ENCODE measurements at places on chromosomes 5 and 9.

DNA sequence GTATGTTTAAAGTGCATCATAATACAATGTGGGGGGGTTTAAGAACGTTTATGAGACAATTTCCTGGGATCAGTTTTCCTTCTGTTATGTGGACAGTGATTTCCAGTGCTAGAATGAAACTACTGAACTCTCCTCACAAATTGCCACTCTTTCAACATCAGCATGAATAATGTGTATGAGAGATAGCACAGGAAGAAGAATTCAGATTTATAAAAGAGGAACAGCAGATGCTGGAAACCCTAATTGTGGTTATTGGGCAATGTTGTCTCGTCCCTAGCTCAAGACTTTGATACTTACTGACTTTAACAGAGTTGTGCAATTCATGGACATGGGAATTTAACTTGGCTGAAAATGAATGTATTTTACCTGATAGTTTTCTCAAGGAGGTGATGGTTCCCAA lies 410.8 kb upstream of the MEF2C start:
- H3K4me1 ChIP-seq: no peaks in the 10 kb centered on the region
- H3K36me3 ChIP-seq: no peaks in the 10 kb centered on the region
- no peaks in the 10 kb centered on the region for H3K27me3 ChIP-seq
- H3K4me3 ChIP-seq: no peak overlapping the region

GRCh38 chr5:142601432-142601831 lies 84.5 kb downstream of the FGF1 start:
- H3K36me3 ChIP-seq: no peaks in the 10 kb centered on the region
- peaks cover 3% of the 10 kb centered on the region for H3K27me3 ChIP-seq
- H3K27ac ChIP-seq: peak overlapping the region; percentile 53

- no peaks in the 10 kb centered on the region for H3K27me3 ChIP-seq
- DNase-seq: peak; percentile 57
- peaks cover 38% of the 10 kb centered on the region for H3K4me1 ChIP-seq
- peaks cover 43% of the 10 kb centered on the region for H3K36me3 ChIP-seq
- no peak overlapping the region for H3K4me3 ChIP-seq
Observed at GRCh38 chr9:97567182-97567893, 65.8 kb downstream of the TSTD2 start.

DNA sequence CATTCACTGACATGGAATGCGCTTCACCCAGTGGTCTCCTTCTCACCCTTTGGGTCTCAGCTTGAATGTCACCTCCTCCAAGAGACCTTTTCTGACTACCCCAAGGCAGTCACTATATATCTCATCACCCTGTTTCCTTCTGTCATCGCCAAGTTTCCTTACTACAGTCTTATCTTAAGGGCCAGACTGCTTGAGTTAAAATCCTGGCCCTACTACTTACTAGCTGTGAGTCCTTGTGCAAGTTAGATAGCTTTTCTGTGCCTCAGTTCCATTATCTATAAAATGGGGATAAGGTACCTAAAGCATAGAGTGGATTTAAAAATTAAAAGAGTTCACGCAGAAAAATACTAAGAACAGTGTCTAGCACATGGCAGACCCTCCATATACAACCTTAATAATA lies 132.4 kb downstream of the GABBR2 start:
- no peak overlapping the region for H3K4me3 ChIP-seq
- no peaks in the 10 kb centered on the region for H3K4me1 ChIP-seq
- no peak overlapping the region for H3K27ac ChIP-seq
- no peaks in the 10 kb centered on the region for H3K27me3 ChIP-seq

- no peaks in the 10 kb centered on the region for H3K27me3 ChIP-seq
- no peak for DNase-seq
- no peak overlapping the region for H3K4me3 ChIP-seq
- no peaks in the 10 kb centered on the region for H3K36me3 ChIP-seq
- H3K27ac ChIP-seq: no peak overlapping the region
- H3K4me1 ChIP-seq: no peaks in the 10 kb centered on the region
Observed at GRCh38 chr5:14472986-14473567, 108.5 kb upstream of the OTULINL start.

- peaks cover 76% of the 10 kb centered on the region for H3K27me3 ChIP-seq
- no peak overlapping the region for H3K27ac ChIP-seq
- H3K36me3 ChIP-seq: no peaks in the 10 kb centered on the region
- H3K4me3 ChIP-seq: no peak overlapping the region
Observed at GRCh38 chr5:135042595-135042994, 8.6 kb upstream of the PITX1 start.

DNA sequence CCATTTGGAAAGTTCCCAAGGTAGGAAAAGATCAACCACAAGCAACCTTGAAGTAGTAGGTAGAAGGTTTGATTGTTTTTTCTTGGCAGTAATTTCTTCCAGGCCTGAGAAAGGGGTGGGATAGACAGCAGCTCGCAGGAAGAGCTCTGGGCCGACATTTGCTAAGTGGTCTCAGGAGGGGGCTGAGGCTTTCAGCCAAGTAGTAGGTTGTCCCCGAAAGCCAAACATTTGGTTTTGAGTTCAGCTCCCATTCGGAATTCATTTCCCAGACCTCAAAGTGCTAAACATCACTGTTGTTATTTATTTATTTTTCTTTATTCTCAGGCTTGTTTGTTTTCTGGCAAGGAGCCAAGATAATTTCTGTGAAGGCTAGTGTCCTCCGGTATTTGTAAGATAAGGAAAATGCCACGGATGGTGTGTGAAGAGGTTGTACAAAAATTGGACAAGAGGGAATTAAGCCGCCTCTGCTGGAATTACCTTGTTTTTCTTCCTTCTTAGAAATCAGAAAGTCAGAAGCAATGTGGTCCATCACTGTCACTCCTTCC lies 112.1 kb downstream of the KIF4B start:
- no peaks in the 10 kb centered on the region for H3K27me3 ChIP-seq
- H3K4me3 ChIP-seq: no peak overlapping the region
- no peak for DNase-seq
- H3K4me1 ChIP-seq: no peaks in the 10 kb centered on the region

- no peaks in the 10 kb centered on the region for H3K36me3 ChIP-seq
- peak; percentile 89 for DNase-seq
- peak overlapping the region; percentile 39 for H3K27ac ChIP-seq
- peaks cover 25% of the 10 kb centered on the region for H3K4me1 ChIP-seq
Observed at GRCh38 chr5:137619191-137619870, 116.6 kb downstream of the KLHL3 start.

DNA sequence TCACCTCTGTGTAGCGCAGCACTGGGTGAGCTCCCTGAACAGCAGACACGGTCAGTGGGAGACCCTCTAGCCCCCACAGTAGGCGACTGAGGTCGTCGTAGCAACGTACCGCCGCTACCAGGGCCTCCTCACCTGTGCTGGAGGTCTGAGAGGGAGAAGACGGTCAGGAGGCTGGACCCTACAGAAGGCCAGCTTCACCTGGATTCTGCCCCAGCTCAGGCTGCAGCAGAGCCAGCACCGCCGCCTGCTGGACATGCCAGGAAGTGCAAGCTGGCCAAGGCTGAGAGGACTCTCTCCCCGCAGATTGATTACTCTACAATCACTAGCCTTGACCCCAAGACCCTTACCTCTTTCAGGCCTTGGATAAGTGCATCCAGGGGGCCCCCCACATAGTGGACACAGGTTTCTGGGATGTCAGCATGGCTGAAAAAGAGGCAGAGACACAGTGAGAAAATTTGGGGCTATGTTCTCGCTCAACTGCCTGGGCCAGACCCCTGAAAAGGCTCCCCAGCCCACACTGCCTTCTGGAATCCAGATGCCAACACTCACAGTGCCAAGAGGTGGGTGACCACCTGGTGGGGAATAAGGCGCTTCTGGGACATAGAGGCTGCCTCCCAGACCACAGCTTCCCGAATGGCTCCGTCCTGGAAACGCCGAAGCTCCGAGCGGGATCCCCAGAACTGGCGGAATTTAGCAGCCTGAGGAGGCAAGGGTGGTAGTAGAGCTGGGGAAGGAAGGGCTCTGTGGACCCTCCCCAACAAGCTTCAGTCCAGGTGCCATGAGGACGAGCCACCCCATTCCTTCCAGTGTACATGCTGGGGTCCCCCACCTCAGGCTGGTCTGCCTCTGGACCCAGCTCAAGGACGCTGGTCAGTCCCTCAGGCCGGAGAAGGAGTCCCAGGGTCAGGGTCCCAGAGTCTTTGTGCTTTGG lies 6.9 kb downstream of the NOL6 start:
- H3K36me3 ChIP-seq: no peaks in the 10 kb centered on the region
- H3K4me1 ChIP-seq: no peaks in the 10 kb centered on the region
- DNase-seq: peak; percentile 77
- H3K4me3 ChIP-seq: no peak overlapping the region
- H3K27ac ChIP-seq: no peak overlapping the region
- H3K27me3 ChIP-seq: no peaks in the 10 kb centered on the region

GRCh38 chr5:163661360-163661759 lies 155.9 kb downstream of the MAT2B start:
- H3K27ac ChIP-seq: no peak overlapping the region
- no peaks in the 10 kb centered on the region for H3K27me3 ChIP-seq
- no peaks in the 10 kb centered on the region for H3K4me1 ChIP-seq
- no peak overlapping the region for H3K4me3 ChIP-seq
- no peak for DNase-seq

DNA sequence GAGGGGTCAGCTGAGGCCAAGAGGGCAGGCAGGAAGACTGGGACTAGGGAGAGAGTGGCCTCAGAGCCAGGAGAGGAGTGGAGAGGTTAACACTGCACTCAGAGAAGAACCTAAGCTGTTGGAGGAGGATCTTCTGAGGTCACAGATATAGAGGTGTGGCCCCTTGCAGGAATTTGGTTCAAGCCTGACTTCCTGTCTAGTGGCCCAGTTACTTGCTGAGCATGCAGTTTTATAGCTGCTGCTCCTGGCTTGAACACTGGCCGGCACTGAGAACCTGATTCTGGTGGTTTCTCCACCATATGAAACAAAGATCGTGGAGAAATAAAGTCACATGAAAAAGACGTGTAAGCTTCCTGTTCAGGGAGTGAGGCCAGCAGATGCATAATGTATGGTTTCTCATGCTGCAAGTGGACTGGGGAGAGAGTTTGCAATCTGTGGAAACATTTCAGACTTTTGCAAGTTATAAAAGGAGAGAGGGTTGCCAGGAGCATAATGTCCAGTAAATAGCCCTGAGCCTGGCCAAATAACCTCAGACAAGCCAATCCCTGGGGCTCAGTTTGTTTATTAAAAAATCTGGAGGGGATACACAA lies 82.6 kb downstream of the GALNT10 start:
- H3K4me3 ChIP-seq: no peak overlapping the region
- no peaks in the 10 kb centered on the region for H3K36me3 ChIP-seq
- peak overlapping the region; percentile 59 for H3K27ac ChIP-seq

DNA sequence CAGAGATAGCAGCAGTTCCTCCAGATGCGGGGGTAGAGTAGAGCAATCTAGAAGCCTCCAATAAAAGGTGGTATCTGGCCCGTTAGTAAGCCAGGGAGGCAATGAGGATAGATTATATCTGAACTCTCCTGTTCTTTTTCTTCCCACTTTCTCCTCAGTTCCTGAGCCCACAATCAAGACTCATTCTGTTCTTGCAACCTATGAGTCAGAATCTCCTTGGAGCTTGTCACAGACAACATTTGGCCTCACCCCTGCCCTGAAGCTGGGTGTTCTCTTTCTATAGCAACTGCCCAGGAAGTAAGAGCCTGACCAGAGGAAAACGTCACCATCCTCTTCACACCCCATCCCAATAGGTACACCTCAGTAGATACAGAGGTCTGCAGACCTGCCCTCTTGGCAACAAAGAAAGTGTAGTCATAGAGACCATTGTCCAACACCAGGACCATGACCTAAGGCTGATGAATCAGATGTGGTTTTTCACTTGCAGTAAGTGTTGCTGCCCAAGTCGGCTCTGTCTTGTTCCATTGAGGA lies 76.3 kb upstream of the PCA3 start:
- no peaks in the 10 kb centered on the region for H3K27me3 ChIP-seq
- no peak overlapping the region for H3K27ac ChIP-seq
- no peak overlapping the region for H3K4me3 ChIP-seq

- no peak overlapping the region for H3K27ac ChIP-seq
- no peak overlapping the region for H3K4me3 ChIP-seq
- H3K36me3 ChIP-seq: no peaks in the 10 kb centered on the region
- DNase-seq: no peak
- no peaks in the 10 kb centered on the region for H3K4me1 ChIP-seq
- H3K27me3 ChIP-seq: no peaks in the 10 kb centered on the region
Observed at GRCh38 chr9:109861499-109861898, 81.5 kb downstream of the PALM2AKAP2 start.

DNA sequence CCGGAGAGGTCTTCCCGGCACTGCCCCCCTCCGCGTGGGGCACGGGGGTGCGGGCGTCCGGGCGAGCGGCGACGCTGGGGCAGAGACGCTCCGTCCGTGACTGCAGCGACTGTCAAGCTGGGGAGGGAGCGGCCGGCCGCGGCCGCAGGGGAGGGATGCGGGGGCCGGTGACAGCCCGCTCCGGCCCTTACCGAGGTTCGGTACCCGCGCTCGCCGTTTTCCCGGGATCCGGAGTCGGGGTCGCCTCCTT lies 400 bp downstream of the KDM4C start:
- peak overlapping the region; percentile 93 for H3K4me3 ChIP-seq
- H3K36me3 ChIP-seq: no peaks in the 10 kb centered on the region
- DNase-seq: no peak

DNA sequence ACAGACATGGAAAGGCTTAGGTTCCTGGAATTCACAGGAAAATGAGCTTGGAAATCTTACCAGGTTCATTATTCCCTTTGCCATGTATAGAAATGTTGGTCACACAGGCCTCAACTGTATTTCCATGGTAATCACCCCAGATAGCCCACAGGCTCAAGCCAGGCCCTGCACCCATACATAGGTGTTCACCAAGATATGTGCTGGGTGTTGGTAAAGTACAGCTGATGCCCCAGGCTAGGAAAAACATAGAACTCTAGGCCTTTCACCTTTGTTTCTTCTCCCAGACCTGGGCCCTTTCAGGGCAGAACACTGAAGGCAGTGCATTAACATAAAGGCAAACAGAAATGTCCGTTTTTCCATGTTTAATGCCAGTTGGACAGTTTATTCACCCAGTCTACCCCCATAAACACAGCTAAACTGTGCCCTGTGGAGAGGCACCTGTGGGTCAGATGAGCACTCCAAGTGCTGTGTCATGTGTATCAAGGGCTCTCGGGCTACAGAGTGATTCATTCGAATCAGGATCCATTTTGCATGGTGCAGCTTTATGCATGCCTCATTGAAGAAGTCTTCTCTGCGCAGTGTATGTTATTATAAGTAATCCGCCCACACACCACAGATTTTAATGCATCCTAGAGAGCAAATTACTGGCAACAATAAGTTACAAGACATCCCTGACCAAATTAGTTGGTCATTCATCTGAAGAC lies 93.4 kb upstream of the SLC30A5 start:
- H3K4me1 ChIP-seq: no peaks in the 10 kb centered on the region
- no peak overlapping the region for H3K27ac ChIP-seq
- no peak overlapping the region for H3K4me3 ChIP-seq
- DNase-seq: no peak
- no peaks in the 10 kb centered on the region for H3K27me3 ChIP-seq

DNA sequence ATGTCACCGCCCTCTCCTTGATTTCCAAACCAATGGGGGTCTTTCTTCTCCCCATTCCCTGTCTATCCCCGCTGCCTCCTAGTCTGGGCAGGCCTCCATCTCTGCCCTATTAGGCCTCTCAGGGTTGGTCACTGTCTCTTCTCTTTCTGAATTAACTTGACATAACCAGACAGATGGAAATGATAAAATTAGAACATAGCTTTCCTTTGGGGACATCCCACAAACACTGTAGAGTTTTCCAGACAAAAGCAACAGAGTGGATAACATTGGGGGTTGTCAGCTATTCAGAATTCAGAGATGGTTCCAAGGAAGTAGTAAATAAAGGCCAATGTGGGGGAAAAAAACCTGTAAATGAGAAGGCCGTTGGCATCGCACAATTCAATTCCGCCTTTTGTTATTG lies 24.7 kb downstream of the LHX6 start:
- H3K27me3 ChIP-seq: no peaks in the 10 kb centered on the region
- H3K36me3 ChIP-seq: no peaks in the 10 kb centered on the region
- DNase-seq: no peak
- H3K4me1 ChIP-seq: no peaks in the 10 kb centered on the region
- H3K27ac ChIP-seq: no peak overlapping the region

Measured in adrenal gland (tissue), 19 donors.